ENCODE measurements at places on chromosomes 13 and 19. TPM values are rescaled to one million over a fixed set of nuclear protein-coding genes. Genes with fewer than 3 reads are reported as not detected.

Gene RPS28
- total RNA-seq: 601 TPM

Gene VSTM2B
- not detected for total RNA-seq

Gene ZNF600
- total RNA-seq: 6.8 TPM

Gene LAIR1
- 11.2 TPM for total RNA-seq

Gene KIR2DL4
- not detected for total RNA-seq

Gene SERPINE3
- total RNA-seq: not detected

Gene SRRM5
- total RNA-seq: 0.36 TPM

Gene URAD
- total RNA-seq: not detected

Gene SIGLEC12
- total RNA-seq: not detected

Gene GIPC3
- under 0.01 TPM for total RNA-seq

Gene FGF9
- 1.4 TPM for total RNA-seq

Gene HIPK4
- not detected for total RNA-seq

Gene OLFM2
- total RNA-seq: 19.4 TPM

Gene SBK3
- total RNA-seq: not detected

Gene SIAH3
- not detected for total RNA-seq

Gene ATP13A1
- total RNA-seq: 145 TPM

Gene ZNF726
- 2.5 TPM for total RNA-seq

Gene MADCAM1
- 0.16 TPM for total RNA-seq

Gene WTIP
- total RNA-seq: 20.5 TPM

Gene MAMSTR
- 0.83 TPM for total RNA-seq

Gene OR7D2
- not detected for total RNA-seq

Gene NLRP11
- not detected for total RNA-seq

Gene MIA
- total RNA-seq: 19.1 TPM

Gene PNMA8A
- 5.3 TPM for total RNA-seq

Gene ZNF320
- 9.0 TPM for total RNA-seq

Measured in sigmoid colon (tissue), 7 donors.